Gastrocnemius medialis (tissue), 4 donors: ENCODE measurements at places on chromosomes 11 and 22. TPM values are rescaled to one million over a fixed set of nuclear protein-coding genes. Genes with fewer than 3 reads are reported as not detected.

Gene CDKN1C
- 34.1 TPM for total RNA-seq

Gene MMP13
- not detected for total RNA-seq

Gene FAR1
- total RNA-seq: 24.4 TPM

Gene SCO2
- not detected for total RNA-seq

Gene MISFA
- total RNA-seq: not detected

Gene ASRGL1
- total RNA-seq: 6.4 TPM

DNA sequence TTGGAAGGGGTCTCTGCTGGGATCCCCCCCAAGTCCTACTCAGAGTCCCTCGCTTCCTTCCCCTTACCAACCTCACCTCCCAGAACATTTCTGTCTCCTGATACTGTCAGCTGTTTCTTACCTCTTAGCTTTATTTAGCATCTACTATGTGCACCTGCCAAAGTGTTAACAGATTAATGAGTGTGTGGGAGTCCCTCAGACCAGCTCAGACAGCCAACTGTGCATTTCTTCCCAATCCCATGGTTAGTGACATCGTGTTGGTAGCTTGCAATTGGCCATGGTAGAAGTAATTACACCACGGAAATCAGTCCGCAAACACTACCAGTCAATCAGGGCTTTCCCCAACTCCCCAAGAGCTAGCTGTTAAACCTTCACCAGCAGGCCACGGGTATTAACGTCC is 150.6 kb downstream of the DSCAML1 start:
- H3K36me3 ChIP-seq: no peaks in the 10 kb centered on the region
- no peak for DNase-seq
- H3K27me3 ChIP-seq: peaks cover 11% of the 10 kb centered on the region
- no peak overlapping the region for H3K27ac ChIP-seq
- H3K4me3 ChIP-seq: no peak overlapping the region

DNA sequence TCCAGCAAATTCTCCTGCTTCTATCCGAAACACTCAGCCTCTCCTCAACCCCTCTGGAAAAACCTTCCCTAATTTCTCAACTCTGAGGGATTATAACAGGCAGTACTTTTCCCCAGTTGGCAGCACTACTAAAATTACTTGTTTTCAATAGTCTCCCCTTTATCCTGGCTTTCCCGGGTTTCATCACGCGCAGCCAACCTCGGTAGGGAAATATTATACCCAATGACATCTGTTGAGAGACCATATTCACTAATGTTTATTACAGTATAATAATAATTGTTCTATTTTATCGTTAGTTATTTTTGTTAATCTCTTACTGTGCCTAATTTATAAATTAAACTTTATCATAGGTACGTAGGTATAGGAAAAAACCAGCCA is 330 bp upstream of the POLD3 start:
- peaks cover 12% of the 10 kb centered on the region for H3K4me1 ChIP-seq
- no peaks in the 10 kb centered on the region for H3K36me3 ChIP-seq

GRCh38 chr11:102112509-102112821 is 2.2 kb downstream of the YAP1 start:
- no peaks in the 10 kb centered on the region for H3K27me3 ChIP-seq
- H3K4me1 ChIP-seq: peaks cover 46% of the 10 kb centered on the region
- H3K27ac ChIP-seq: peak overlapping the region; percentile 99

DNA sequence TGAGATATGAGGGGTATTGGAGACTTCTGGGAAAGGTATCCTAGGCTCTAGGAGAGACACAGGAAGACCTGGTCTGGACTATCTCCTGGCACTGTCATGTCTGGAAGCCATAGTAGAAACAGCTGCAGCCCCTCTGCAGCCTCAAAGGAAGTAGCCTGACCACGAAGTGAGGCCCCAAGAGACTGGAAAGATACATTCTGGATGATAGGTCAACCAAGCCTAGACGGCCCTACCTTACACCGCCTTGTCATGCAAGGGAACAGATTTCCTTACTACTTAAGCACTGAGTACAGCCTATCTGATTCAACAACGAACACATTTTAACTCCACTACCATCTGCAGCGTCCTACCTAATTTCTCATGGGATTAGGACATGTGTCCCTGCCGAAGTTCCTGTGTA is 31.1 kb downstream of the UQCR10 start:
- no peak for DNase-seq
- no peaks in the 10 kb centered on the region for H3K27me3 ChIP-seq
- peaks cover 51% of the 10 kb centered on the region for H3K4me1 ChIP-seq
- peaks cover 36% of the 10 kb centered on the region for H3K36me3 ChIP-seq
- peak overlapping the region; percentile 94 for H3K27ac ChIP-seq

DNA sequence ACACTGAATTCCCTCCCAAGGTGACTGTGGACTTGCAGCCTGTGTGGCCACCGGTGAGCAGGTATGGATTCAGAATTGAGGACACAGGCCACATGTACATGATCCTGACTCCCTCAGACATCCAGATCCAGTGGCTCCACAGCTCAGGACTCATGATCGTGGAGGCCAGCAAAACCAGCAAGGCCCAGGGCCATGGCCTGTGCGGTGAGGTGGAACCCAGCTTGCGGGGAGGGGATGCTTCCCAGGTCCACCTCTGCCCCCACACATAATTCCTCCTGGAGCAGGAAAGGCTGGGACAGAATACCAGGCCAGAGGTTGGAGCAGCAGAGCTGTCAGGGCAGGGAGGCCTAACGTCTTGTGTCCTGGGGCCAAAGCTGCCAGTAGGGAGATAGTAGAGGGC is 82.1 kb downstream of the OTOG start:
- H3K27me3 ChIP-seq: no peaks in the 10 kb centered on the region
- H3K27ac ChIP-seq: no peak overlapping the region
- no peak for DNase-seq
- H3K4me3 ChIP-seq: no peak overlapping the region
- H3K4me1 ChIP-seq: no peaks in the 10 kb centered on the region

DNA sequence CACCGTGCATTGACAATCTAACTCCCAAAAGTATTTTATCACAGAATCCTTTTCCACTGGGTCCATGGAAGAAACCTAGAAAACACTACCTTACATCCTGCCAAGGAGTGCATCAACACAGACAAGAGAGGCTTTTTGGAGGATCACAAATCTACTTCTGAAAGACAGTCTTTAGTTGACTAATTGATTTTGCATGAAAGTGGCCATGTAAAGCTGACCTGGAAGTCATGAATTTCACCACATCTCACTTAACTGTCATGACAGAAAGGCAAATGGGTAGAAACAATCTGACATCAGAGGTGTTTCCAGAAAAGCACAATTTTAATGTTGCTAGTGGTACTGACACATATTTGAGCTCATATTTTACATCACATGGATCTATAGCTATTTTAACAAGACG is 101.6 kb downstream of the FAM76B start:
- no peaks in the 10 kb centered on the region for H3K36me3 ChIP-seq
- peak overlapping the region; percentile 56 for H3K27ac ChIP-seq
- H3K4me3 ChIP-seq: no peak overlapping the region
- DNase-seq: no peak
- no peaks in the 10 kb centered on the region for H3K4me1 ChIP-seq

GRCh38 chr11:13920756-13921155 is 41.8 kb upstream of the SPON1 start:
- no peak for DNase-seq
- H3K36me3 ChIP-seq: no peaks in the 10 kb centered on the region
- H3K4me3 ChIP-seq: no peak overlapping the region
- no peaks in the 10 kb centered on the region for H3K27me3 ChIP-seq

- no peak for DNase-seq
- H3K4me1 ChIP-seq: no peaks in the 10 kb centered on the region
- no peak overlapping the region for H3K27ac ChIP-seq
- H3K27me3 ChIP-seq: no peaks in the 10 kb centered on the region
- no peaks in the 10 kb centered on the region for H3K36me3 ChIP-seq
These were observed 27.4 kb upstream of the IRAG1 start for GRCh38 chr11:10720881-10721376.

DNA sequence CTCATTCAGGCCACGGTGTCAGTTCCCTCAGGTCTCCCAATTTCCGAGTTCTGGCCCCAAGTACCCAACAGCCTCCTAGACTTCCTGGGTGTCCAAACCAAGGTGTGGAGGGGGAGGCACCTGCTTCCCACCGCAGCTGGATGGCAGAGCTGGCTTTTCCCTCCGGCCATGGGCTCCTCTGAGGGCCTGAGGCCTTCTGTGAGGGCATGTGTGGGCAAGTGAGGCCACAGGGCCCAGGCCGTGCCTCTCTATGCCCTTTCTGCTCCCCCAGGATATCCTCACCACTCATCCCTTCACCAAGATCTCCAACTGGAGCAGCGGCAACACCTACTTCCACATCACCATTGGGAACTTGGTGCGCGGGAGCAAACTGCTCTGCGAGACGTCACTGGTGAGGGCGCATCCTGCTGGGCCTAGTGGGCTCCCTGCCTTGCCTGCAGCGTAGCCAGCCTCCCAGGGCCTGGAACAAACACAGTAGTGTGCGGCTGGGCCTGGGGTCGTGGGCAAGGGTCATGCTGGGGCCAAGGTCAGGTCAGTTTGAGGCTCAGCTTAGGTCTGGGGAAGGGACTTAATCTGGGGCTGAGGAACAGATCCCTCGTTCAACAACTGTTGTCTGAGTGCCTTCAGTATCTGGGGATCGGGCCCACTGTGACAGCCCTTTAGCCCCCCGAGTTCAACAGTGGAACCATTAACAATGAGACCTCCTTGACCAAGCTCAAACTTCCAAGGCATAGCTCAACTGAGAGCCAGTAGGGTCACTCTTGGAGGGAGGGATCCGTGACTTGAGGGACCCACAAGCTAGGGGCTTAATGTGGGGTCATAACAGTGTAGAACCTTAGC is 85.8 kb downstream of the MYO7A start:
- no peaks in the 10 kb centered on the region for H3K27me3 ChIP-seq
- no peak overlapping the region for H3K27ac ChIP-seq
- DNase-seq: no peak
- no peaks in the 10 kb centered on the region for H3K4me1 ChIP-seq
- no peak overlapping the region for H3K4me3 ChIP-seq

DNA sequence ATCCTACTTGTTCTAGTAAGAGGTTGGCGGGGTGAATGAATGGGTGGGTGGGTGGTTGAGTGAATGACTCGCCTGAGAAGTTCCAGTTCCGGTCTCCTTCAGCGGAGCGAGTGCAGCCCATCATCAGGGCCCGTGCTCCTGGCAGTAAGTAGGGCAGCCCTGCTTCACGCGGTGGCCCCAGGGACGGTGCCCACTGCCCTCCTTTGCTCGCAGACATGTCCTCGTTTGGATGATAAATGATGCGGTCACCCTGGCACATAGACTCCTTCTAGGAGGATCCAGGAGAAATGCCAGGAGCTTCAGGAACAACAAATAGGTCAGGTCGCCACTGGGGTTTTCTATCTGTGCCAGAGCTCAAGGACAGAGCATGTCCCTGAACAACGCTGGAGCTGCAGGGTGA is 370.8 kb downstream of the CTTN start:
- H3K27ac ChIP-seq: no peak overlapping the region
- no peaks in the 10 kb centered on the region for H3K4me1 ChIP-seq

DNA sequence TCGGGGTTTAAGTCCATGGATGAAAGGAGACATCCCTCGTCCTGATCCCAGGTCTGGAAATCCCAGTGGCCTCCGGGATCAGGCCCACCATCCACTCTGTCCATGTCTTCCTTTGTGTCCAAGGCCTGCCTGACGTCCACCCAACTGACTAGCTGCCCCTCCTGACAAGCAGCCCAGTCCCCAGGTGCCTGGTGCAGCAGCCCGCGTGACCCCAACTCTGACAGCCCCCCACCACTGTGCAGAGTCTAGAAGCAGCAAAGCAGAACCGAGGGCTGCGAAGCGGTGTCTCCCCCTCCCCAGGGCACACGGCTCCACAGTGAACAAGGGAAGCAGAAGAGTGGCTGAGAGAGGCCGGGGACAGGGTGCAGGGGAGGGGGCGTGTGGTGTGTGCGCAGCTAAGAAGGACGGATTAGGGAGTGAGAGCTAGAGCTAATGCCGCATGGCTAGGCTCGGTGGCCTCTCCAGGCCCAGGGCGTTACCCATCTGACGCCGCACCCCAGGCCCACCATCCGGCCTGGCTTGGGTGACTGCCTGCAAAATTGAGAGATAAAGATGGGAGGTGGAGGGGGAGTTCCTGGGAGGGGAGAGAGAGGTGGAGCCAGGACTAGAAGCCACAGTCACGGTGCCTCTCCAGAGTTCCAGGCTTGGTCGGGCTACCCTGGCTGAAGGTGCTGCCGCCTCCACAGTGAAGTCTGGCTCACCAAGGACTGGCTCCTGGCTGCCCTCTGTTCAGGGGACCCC is 16.6 kb upstream of the BAIAP2L2 start:
- no peaks in the 10 kb centered on the region for H3K27me3 ChIP-seq
- H3K36me3 ChIP-seq: no peaks in the 10 kb centered on the region
- H3K4me1 ChIP-seq: peaks cover 4% of the 10 kb centered on the region
- no peak overlapping the region for H3K4me3 ChIP-seq
- DNase-seq: no peak
- no peak overlapping the region for H3K27ac ChIP-seq

DNA sequence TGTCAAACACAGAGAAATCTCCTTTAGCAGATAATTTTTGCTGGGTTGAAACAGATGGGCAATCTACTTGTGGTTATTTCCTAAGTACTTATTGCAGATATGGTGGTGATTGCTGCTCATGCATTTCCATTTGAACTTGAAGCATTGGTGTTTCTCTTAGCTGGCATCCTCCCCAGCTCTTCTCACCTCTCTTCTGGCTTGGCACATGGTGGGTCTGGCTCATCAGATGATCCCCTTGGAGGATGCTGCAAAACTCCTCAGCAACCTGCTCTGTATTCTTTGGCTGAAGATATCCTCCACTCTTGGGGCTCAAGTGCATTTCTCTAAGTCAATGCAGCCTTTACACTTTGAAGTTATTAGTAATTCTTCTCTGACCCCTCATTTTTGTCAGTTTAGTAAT is 87.3 kb upstream of the MYO18B start:
- H3K4me3 ChIP-seq: no peak overlapping the region
- H3K36me3 ChIP-seq: no peaks in the 10 kb centered on the region
- no peak overlapping the region for H3K27ac ChIP-seq
- no peaks in the 10 kb centered on the region for H3K27me3 ChIP-seq
- DNase-seq: no peak
- no peaks in the 10 kb centered on the region for H3K4me1 ChIP-seq

- DNase-seq: peak; percentile 5
- no peak overlapping the region for H3K4me3 ChIP-seq
- peaks cover 7% of the 10 kb centered on the region for H3K27me3 ChIP-seq
- H3K4me1 ChIP-seq: peaks cover 4% of the 10 kb centered on the region
- peak overlapping the region; percentile 73 for H3K27ac ChIP-seq
These were observed 5.4 kb downstream of the LRRC32 start for GRCh38 chr11:76665172-76665571.

DNA sequence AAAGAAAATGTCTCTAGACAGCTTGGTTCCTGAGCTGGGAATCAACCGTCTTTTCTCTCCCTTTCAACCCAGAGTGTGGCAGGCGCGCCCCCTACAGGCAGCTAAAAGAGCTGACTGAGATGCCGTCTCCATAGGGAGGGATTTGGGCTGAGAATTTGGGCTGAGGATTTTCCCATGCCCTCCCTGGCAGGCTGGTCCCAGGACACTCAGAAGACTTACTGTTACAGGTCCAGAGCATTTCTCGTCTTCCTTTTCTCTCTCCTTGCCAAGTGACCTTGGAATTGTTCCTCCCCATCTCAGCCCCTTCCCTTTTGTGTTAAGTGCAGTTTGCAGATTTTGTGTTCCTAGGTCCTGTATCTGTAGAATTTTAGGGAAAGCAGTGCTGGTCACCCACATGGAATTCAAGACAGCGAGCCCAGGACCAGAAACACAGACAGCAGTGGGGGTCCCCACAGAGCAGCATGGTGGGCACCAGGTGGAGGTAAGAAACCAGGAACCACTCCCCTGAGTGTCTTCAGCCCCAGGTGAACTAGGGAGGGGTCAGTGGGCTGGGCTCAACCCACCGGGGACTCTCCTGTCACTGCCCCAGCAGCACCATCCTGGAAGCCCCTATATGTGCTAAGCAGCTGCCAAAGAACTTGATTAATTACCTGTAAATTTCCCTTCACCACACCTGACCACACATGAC is 9.9 kb upstream of the IGLL5 start:
- H3K4me1 ChIP-seq: no peaks in the 10 kb centered on the region
- H3K4me3 ChIP-seq: no peak overlapping the region
- no peak for DNase-seq
- no peak overlapping the region for H3K27ac ChIP-seq
